ENCODE measurements at places on chromosomes 7 and 10.

- DNase-seq = no peak
- H3K4me1 ChIP-seq = no peaks in the 10 kb centered on the region
- H3K27me3 ChIP-seq = no peaks in the 10 kb centered on the region
- no peak overlapping the region for H3K4me3 ChIP-seq
- no peaks in the 10 kb centered on the region for H3K36me3 ChIP-seq
These were observed 15.2 kb upstream of the C10orf67 start for GRCh38 chr10:23359692-23360380.

DNA sequence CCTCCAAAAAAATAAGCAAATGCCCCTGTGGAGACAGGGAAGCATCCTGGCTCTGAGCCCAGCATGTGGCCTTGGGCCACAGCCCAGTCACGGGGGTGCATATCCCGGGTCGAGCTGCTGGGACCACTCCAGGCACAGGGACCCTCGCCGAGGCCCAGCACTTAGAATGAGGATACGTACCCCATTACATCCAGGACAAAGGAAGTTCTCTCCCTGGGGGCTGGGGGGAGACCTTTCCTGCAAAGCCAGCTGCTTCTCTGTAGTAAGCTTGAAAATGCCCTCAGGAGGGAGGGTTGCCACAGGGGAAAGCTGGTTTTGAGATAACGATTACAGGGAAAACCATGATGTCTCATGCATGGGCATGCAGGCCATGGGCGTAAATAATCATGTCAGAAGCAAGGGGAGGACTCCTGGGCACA is 75.5 kb downstream of the HIPK2 start:
- no peak overlapping the region for H3K4me3 ChIP-seq
- H3K4me1 ChIP-seq = peaks cover 26% of the 10 kb centered on the region
- peaks cover 38% of the 10 kb centered on the region for H3K36me3 ChIP-seq
- H3K27ac ChIP-seq = peak overlapping the region; percentile 67
- no peaks in the 10 kb centered on the region for H3K27me3 ChIP-seq

- no peak overlapping the region for H3K4me3 ChIP-seq
- no peak overlapping the region for H3K27ac ChIP-seq
- no peaks in the 10 kb centered on the region for H3K4me1 ChIP-seq
- H3K36me3 ChIP-seq = no peaks in the 10 kb centered on the region
- H3K27me3 ChIP-seq = no peaks in the 10 kb centered on the region
These were observed 36.0 kb upstream of the KCNIP2 start for GRCh38 chr10:101879456-101880231.

DNA sequence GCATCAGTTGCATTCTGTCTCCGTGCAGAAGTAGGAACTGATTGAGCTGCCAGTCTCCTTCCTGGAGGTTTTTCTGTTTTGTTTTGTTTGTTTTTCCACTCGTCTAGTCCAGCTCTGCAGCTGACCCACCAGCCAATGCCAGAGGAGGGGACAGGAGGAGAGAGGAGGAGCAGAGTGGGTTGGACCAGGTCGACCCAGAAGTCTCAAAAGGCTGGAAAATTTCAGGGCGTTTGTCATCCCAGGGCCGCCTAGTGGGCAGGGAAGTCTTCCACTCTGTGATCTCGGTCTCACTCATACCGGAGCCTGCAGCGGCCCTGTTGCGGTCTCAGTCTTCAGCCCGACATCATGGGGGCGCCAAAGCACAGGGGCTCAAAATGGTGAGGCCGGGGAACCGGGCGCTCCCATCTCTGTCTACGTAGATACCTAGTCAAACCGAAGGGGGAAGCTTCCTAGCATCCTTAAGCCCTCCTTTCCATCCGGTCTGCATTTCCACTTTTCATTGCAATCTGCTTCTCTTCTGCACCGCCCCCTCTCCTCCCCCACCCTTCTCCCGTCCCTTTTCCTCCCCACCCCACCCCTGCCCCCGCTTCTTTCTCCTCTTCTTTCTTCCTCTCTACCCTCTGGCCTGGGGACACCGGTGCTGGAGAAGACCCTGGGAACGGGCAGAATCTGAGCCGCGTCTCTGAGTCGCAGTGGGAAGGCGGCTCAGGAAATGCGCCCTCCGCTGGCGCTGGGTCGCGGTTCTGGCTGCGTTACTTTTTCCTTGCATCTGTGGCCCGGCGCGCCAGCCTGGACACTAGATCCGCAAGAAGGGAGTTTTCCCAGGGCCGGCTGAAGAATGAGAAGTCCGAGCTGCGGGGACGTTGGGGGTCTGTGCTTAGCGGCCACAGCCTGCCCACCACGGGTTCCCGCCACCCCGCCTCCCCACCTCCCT is 16.2 kb upstream of the PAX2 start:
- H3K27ac ChIP-seq = no peak overlapping the region
- peaks cover 26% of the 10 kb centered on the region for H3K4me1 ChIP-seq
- no peak overlapping the region for H3K4me3 ChIP-seq
- H3K27me3 ChIP-seq = peaks cover 68% of the 10 kb centered on the region
- no peaks in the 10 kb centered on the region for H3K36me3 ChIP-seq

GRCh38 chr7:16399916-16400892 is 21.1 kb downstream of the CRPPA start:
- H3K27ac ChIP-seq = no peak overlapping the region
- no peak for DNase-seq
- H3K36me3 ChIP-seq = no peaks in the 10 kb centered on the region
- no peaks in the 10 kb centered on the region for H3K27me3 ChIP-seq
- no peaks in the 10 kb centered on the region for H3K4me1 ChIP-seq

GRCh38 chr7:63065684-63066083 is 933.0 kb upstream of the ZNF722 start:
- no peak overlapping the region for H3K4me3 ChIP-seq
- H3K36me3 ChIP-seq = no peaks in the 10 kb centered on the region
- no peaks in the 10 kb centered on the region for H3K27me3 ChIP-seq
- no peak for DNase-seq
- H3K4me1 ChIP-seq = no peaks in the 10 kb centered on the region

DNA sequence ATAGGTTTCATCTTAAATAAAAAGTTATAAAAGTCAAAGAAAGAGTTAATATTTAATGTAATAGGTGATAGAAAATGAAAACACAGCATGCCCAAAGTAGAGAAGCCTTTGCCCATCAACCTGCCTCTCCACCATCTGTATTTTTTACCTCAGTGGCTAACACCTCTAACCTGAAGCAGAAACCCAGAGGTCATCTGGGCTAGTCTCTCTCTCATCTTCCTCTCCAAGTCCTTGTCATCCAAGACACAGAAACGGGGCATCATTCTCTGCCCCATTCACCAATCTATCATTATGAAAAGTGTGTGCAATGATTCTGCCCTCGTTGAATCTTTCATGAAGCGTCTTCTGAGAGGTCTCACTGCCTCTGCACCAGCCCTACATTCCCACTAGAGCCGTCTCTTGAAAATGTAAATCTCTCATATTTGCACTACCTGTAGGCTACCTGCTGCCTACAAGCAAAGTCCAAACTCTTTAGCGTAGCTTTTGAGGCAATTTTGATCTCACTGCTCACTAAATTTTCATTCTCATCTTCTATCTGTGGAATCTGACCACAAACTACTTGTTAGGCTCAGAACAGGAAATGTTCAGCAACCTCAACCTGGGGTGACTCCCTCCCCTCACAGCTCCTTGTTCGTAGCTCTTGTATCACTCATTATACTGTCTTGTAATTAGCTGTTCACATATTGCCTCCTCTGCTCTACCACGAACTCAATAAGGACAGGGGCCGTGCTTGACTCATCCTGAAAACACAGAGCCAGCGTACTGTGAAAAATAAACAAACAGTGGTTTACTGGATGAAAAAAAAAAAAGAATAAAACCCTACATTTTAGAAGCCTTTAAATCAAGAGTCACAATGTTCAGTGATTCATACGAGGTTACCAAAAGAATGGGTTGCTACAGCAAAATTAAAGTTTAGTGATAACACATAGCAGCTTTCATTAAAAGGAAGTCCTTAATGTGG is 83.1 kb downstream of the CTNNA3 start:
- no peak for DNase-seq
- no peaks in the 10 kb centered on the region for H3K36me3 ChIP-seq

DNA sequence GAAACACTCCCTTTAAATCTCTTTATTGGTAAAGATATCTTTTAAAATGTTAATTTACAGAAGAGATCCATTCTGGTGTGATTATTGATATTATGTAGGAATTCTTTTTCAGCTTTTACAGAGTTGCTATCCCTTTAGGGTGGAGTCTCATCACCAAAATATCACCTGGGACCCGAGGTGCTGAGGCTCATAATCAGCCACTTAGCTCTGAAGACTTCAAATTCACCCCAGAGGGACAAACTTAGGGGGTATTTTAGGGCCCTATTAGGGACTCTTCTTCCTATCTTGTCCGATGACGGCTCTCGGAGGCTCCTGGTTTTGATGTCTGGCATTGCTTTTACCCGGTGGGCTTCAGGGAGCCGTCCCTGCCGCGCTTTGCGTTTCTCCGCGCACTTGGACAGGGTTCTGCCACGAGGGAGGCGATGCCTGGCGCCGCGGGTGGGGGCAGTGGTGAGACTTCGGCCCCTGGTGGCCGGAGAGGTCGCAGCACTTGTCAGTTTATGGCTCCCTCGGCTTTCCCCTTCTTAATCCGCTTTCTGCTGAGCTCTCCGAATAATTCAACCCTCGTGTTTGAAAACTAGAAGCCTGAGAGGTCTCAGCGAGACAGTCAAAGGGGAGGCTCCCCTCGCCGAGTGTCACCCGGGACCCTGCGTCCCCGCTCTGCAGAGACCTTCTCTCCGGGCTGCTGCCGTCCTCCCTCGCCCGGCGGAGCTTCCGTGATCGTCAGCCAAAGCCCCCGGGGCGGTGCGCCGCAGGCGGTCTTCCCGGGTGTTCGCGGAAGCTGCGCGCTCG is 27.8 kb downstream of the RBM20 start:
- no peaks in the 10 kb centered on the region for H3K27me3 ChIP-seq
- no peaks in the 10 kb centered on the region for H3K4me1 ChIP-seq
- H3K4me3 ChIP-seq = peak overlapping the region; percentile 55
- no peaks in the 10 kb centered on the region for H3K36me3 ChIP-seq
- peak overlapping the region; percentile 43 for H3K27ac ChIP-seq
- DNase-seq = peak; percentile 62

DNA sequence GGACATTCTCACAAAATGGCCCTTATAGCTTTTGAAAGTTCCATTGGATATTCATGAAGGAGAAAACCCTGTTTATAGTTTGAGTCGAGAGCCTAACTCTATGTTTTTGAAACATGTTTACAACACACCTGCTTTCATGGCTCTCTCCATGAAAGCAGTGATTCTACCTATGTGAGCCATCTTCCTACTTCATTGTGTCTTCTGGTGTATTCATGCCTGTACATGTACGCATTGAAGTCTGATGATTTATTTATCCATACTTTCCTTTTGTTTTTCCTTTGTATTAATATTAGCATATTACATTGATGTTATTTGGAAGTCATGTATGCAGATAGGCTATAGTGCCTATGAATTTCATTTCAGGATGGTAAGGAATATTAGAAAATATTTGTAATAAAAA is 58.0 kb downstream of the LAMB4 start:
- DNase-seq = no peak
- no peaks in the 10 kb centered on the region for H3K27me3 ChIP-seq
- H3K27ac ChIP-seq = no peak overlapping the region
- no peak overlapping the region for H3K4me3 ChIP-seq
- no peaks in the 10 kb centered on the region for H3K4me1 ChIP-seq

GRCh38 chr10:49285232-49285631 is 13.7 kb upstream of the C10orf71 start:
- H3K27ac ChIP-seq = no peak overlapping the region
- no peak overlapping the region for H3K4me3 ChIP-seq
- DNase-seq = no peak
- H3K27me3 ChIP-seq = no peaks in the 10 kb centered on the region
- no peaks in the 10 kb centered on the region for H3K36me3 ChIP-seq
